Naive thymus-derived CD8-positive, alpha-beta T cell (primary cell): ENCODE measurements at places on chromosomes 2 and 18.

- DNase-seq = no peak
Measured at GRCh38 chr2:23244617-23245016, 140.4 kb upstream of the KLHL29 start.

DNA sequence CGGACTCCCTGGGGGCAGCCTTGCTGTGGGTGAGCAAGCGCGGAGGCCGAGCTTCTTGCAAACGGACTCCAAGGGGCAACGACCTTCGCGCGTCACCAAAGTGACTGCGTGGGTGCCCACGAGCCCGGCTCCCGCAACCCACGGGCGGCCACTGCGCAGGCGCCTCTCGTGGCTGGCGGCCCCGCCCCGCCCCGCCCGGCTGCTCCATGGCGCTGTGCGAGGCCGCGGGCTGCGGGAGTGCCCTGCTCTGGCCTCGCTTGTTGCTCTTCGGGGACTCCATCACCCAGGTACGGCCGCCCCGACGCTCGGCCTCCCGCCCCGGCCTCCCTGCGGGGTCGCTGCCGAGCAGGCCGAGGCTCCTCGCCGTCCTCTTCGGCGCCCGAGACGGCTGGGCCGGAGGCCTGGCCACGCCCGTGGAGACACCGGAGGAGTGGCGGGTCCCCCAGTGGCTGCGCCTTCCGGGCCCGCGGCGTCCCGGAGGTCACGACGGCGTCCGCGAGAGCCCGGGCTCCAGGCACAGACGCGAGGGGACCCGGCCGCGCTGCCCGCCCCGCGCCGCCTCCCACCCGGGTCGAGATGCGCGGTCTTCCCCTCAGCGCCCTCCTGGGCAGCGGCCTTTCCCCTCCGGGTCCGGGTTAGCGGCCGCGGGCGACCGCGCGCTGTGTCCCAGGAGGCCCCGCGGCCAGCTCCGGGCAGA is at the start of gene IAH1:
IAH1 (plus strand) TSS at position 191 of the 697 bp plus-strand sequence; CDS start at position 207, 16 bp downstream.
- DNase-seq = peak; percentile 87

DNA sequence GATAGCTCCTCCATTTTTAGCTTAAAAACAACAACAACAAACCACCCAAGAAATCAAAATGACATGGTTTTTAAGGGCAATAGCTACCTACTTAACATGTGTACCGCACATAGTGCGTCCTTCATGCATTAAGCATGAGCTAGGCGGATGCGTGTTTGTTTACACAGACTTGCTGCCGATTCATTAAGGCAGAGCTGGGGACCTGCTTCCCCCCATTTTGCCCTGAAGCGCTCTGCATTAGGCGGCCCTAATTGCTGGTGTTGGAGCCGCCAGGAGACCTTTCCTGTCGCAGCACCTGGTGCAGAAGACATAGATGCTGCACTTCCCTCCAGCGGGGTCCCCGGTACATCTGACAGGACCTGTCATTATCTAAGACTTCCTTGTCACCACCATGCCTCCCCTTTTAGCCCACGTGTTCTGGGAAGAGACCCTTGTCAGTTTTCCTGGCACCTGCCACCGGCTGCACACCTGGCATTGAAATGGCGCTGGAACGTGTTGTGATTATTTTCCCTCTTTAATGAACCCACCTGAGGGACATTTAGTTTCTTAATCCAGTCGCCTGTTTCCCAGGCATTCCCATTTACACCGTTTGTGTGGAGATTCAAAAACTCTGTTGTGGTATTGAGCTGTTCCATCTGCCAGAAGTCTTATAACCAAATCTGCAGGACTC is 261.1 kb upstream of the RAB12 start:
- no peak for DNase-seq

- no peak for DNase-seq
Measured at GRCh38 chr2:33766175-33766574, 167.1 kb upstream of the FAM98A start.

DNA sequence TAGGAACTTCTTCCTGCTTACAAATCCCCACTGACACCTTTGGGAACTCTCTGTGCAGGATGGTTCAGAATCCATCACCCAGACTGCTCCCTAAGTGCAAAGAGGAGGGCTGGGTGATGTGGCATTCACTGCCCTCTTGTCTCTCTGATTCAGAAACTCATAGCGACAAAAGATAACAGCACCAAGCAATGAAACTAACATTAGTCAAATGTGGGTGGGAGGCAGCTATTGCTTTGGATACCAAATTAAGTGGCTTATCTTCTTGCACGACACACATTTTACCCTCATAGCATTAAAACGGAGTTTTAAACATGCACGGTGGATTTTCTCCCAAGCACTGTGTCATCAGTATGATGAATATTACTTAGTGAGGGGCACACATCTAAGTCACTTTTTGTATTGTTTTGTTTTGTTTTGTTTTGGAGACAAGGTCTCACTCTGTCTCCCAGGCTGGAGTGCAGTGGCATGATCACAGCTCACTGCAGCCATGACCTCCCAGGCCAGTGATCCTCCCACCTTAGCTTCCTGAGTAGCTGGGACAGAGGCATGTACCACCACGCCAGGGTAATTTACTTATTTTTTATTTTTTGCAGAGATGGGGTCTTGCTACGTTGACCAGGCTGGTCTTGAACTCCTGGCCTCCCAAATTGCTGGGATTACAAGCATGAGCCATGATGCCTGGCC is 40.9 kb upstream of the NEB start:
- no peak for DNase-seq

DNA sequence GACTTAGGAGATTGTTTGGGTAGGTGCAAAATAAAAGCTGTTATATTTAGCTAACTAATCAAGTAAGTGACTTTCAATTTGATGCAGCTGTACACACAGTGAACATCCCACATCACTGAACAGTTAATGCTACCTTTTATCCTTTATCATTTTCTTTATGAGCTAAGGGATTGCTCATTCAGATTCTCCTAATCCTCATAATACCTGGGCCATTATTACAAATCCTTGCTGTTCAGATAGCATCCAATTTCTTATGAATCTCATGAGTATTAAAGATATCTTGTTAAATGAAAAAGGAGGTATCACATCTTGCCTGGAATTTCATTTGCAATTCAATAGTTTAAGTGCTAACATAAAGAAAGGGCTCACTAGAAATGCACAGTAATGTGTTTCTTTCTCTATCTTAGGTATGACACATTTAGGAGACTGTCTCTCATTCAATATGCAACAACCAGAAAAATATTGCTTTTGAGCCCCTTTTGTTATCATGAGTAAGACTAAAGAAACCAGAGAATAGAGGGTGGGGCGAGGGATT is 918.5 kb downstream of the CBLN2 start:
- DNase-seq = no peak

DNA sequence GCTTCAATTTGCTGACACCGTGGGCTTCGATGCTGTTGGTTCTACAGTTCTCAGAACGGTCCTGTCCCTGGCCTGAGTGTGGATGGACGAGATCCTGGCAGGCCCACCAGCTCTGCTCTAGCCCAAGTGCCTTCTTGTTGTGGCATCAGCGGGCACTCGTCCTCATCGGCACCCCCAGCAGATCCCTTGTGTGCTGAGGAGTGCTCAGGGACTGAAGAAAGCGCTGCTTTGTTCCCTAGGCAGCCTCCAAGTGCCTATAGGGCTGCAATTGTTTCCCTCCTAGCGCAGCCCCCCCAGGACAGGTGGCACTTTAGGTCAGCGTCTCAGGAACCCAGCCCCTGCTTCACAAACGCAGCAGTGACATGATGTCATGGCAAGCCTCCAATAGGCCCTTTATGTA is 217.7 kb downstream of the AGAP1 start:
- no peak for DNase-seq

- no peak for DNase-seq
Measured at GRCh38 chr2:44799105-44799504, 142.4 kb upstream of the SIX3 start.

- DNase-seq = no peak
Measured at GRCh38 chr18:79792988-79793355, 4.8 kb upstream of the KCNG2 start.
